T-helper 2 cell (primary cell): ENCODE measurements at places on chromosomes 7 and 10.

DNA sequence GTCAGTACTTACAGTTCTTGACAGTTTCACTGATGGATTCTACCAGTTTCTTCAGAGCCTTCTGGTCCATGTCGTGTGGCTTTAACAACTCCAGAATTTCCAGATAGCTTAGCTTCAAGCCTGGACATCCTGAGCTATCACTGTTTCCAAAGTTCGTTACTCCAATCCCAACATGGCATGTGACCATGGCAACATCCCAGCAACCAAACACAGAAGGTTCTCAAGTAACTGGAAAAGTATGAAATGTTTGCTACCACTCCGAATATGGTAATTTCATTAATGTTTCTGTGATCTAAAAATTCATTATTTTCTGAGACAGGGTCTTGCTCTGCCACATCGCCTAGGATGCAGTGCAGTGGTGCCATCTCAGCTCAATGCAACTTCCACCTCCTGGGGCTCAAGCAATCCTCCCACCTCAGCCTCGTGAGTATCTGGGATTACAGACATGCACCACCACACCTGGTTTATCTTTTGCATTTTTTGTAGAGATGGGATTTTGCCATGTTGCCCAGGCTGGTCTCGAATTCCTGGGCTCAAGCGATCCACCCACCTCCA lies 29.3 kb downstream of the RBM48 start:
- no peak for DNase-seq

DNA sequence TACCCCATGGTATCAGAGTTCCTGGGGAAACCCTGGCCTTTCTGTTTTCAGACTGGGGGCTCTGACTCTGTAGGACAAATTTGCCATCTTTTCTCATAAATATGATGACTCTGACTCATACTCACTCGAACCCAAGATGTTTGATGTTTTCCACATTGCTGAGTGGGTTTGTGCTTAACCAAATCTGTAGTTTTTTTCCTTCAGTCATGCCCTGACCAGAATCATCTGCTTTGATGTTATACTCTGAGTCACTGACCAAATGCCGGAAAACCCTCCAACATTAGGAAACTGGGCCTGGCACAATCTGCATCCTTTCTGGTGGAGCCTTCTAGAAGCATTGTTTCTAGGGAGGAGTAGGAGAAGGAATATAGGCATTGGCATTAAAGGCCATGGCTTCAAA lies 118.7 kb downstream of the C10orf105 start:
- no peak for DNase-seq

DNA sequence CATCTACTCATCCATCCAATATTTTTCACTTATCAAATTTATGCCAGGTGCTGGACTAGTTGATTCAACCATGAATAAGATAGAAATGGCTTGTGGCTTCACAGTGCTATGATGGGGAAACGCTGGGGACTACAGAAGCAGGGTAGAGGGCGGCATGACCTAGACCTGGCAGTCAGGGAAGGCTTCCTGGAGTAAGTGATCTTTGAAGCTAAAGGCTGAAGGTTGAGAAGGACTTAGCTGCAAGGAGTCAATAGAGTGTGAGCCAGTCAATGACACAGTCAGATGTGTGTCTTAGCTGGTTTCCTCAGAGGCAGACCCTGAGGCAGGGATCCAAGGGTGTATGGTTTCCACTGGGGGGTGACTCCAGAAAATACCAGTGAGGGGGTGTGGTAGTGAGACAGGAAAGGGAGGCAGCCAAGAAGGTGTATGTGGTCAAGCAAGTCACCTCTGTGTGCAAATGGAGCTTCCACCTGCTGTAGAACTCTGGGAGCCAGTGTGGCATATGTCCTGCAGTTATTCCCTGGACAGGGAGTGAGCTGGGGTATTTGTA lies 10.3 kb downstream of the PRF1 start:
- no peak for DNase-seq

DNA sequence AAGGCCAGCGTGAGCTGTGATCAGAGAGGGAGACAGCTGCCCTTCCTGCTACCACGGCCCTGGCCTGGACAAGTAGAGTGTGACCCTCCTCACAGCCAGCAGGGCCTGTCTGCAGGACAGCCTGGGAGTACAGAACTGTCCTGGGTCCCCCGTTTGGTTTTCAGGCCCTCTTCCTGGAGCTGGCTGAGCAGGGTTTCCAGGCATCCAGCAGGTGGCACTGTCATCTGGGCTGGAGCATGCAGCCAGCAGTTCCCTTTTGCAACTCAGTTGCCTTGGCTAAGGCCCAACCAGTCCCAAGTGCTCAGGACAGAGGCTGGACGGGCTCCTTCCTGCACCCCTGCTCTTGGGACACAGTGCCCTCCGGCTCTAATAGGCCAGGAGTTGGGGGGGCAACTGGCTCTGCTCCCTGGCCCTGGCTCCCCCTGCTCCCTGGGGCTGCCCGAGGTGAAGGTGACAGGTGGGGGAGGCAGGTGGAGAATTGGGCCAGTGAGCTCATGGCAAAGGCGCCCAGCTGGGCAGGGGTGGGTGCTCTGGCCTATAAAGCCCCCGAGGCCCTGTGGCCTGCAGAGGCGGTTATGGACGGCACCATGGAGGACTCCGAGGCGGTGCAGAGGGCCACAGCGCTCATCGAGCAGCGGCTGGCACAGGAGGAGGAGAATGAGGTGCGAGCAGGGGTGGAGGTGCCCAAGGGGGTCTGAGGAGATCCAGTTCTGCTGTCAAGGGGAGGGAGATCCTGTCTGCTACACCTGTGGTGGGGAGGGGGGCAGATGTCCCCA lies at the start of gene ANKRD2:
TSS of gene ANKRD2 (plus strand) at position 566 of the 776 bp plus-strand sequence. CDS start at position 576, 10 bp downstream.
- DNase-seq: peak; percentile 67

DNA sequence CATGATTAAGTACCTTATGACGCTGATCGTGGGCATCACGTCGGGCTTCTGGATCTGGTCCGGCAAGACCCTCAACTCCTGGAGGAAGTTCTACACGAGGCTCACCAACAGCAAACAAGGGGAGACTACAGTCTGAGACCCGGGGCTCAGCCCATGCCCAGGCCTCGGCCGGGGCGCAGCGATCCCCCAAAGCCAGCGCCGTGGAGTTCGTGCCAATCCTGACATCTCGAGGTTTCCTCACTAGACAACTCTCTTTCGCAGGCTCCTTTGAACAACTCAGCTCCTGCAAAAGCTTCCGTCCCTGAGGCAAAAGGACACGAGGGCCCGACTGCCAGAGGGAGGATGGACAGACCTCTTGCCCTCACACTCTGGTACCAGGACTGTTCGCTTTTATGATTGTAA lies 2.5 kb downstream of the FZD1 start:
- DNase-seq: no peak

DNA sequence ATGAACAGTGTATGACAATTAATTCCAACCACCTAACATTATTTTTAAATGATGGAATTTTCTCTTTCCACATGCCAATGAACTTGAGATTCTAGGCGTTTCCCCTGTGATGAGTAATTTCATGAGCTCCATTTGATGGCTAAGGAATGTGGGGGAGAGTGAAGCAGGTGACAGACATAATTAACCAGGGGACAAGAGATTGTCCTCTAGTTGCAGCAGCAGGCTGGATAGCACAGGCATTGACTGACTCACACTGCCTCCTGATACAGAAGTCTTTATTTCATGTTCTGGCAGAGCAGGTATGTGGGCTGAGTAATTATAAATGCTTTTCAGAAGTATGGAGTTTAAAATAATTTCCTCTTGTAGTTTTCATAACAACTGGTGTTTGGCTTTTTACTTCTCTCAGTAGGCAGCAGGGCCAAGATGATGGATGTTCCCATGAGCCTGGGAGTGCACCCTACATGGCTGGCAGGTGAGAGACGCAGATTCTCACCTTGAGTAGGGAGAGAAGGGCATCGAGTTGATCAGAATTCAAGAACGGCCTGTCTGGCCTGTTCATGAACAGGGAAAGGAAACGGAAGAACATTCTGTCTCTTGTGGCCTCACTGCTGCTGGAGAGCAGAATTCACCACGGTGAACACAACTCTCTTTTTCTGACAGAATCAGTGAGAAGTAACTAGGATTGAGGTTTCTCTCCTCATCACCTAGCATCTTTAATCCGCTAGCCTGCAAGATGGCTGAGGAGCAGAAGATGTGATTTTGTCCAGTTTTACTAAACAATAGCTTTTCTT lies 118.8 kb downstream of the AOAH start:
- no peak for DNase-seq

DNA sequence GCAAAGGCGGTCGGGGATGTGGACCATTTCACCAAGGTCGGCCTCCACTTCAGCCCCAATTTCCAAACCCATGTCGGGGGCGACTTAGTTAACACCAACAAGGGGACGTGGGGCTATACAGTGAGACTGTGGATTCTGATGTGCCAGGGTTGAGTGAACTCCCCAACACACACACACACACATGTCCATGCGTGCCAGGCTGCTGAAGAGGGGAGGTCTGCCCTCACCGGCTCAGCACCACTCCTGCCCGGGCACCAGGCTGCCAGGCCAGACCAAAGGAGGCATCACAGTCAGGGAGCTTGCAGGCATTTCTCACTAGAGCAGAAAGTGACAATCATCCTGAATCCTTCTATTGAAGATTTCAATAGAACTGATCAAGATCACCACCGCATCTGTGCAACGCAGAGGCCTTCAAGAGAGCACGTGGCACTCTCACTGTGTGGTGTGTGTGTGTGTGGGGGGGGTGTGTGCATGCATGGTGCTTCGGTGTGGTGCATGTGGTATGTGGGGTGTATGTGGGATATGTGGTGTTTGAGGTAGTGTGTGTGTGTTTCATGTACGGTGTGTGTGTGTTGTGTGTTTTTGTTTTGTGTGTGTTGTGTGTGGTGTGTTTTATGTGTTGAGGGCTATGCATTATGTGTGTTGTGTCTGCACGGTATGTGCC lies 403.5 kb upstream of the RNF32 start:
- no peak for DNase-seq

- peak; percentile 57 for DNase-seq
These were observed 66.8 kb downstream of the MKI67 start for GRCh38 chr10:128059266-128059981.

DNA sequence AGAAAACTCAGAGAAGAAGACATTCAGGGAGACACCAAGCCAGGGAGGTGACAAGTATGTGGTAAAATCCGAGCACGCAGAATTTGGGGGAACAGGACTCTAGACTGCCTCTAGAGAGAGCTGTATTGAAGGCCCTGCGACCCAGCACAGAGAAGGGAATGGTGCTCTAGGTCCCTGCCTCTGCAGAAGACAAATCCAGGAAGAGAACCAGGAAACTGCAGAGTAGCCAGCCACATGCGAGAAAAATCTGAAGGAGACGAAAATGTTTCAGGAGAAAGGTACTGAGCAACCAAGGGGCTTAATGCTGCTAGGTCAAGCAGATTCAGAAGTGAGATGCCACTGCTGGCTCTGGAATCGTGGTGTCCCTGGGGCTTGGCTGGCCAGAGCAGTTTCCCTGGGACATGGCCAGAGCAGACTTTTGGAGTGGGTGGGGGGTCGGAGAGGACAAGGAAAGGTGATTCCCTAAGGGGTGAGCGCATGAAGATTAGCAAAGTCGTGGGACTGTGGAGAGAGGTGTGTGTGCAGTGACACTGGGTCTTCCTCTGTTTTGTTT lies 158.0 kb upstream of the KLF6 start:
- no peak for DNase-seq

DNA sequence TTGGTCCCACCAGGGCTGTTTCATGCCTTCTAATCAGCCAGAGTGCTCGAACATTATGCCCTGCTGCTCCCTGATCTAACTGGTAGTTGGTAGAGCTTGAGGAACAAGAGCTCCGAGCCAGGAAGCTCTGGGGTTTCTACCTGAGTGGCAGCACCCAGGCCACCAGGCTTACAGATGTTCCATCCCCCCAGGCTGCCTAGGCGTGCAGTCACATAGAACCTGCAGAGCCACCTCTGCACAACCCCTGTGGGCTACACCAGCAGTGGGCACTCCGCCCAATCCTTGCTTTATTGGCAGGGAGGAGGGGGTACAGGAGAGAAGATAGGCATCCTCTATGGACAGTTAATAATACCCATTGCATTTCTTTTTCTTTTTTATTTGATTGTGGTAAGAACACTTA lies 21.8 kb downstream of the MAP3K8 start:
- DNase-seq: no peak

DNA sequence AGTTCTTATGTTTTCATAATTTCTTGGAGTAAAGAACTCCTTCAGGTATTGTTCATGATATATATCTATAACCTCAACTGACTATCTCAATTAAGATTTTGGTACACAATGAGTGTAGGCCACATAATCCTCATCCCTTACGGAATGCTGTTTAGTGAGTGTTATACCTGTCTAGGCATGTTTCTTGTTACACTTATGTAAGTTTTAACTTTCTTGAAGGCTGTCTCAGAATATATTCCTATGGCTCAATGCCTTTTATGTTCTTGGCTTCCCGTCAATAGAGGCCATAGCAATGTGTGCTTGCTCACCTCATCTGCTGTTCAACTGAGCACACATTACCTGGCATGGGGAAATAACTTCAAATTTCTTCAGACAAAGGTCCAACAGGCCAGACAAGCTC lies 185.1 kb downstream of the CTTNBP2 start:
- no peak for DNase-seq
